Activated naive CD4-positive, alpha-beta T cell (primary cell): ENCODE measurements at places on chromosomes 16 and 17.

DNA sequence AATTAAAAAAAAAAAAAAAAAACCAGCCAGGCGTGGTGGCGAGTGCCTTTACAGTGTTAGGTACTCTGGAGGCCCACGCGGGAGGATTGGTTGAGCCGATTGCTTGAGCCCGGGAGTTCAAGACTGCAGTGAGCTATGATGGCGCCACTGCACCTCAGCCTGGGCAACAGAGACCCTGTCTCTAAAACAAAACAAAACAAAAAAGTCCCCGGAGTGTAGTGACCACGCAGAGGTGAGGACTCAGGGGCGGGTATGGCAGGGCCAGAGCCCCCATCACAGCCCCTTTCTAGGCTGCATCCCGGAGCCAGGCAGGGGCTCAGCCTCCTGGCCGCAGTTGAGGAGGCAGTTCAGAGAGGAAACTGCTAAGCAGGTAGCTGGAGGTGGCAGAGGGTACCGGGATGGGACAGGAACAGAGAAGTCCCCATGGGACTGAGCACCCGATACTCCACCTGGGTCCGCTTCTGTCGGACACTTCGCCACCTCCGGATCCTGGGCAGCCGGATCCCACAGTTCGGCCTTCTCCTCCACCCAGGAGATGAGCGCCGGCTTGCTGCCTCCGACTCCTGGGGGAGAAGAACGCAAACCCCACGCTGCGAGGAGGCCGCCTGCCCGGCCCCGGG lies 800 bp downstream of the ZNF747 start:
- DNase-seq: no peak

GRCh38 chr17:1013729-1014090 lies 16.8 kb downstream of the TIMM22 start:
- DNase-seq: no peak

GRCh38 chr17:42985225-42985624 lies 4.9 kb downstream of the RUNDC1 start:
- no peak for DNase-seq

GRCh38 chr16:84821728-84822689 lies 2.2 kb downstream of the CRISPLD2 start:
- DNase-seq: no peak

DNA sequence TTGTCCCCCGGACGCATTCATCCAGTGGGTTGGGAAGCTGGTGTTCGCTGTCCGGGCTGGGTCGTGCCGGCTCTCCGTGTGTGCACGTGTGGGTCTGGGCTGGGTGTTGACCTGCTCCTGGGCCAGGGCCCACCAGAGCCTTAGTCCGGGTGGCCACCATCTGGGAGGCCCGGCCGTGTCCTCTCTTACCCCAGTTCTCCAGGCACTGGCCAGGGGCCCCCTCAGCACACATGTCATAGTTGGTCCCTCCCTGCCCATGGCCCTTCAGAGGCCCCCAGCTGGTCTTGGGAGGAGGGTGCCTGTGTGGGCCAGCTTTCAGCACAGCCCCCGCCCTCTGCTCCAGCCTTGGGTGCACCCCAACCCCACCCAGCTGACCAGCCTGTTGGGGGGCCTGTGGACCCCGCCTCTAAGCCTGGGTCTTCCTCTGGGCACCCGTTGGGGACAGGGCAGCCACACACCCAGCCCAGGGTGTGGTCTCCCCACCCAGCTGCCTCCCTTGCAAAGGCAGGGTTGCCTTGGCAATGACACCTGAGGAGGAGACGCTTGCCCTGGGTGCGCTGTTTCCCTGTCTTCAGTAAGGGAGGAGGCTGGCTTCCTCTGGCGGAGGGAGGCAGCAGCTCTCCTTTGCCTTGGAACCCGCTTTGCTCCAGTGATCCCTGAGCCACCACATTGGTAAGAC lies 77.4 kb downstream of the JPH3 start:
- DNase-seq: no peak

DNA sequence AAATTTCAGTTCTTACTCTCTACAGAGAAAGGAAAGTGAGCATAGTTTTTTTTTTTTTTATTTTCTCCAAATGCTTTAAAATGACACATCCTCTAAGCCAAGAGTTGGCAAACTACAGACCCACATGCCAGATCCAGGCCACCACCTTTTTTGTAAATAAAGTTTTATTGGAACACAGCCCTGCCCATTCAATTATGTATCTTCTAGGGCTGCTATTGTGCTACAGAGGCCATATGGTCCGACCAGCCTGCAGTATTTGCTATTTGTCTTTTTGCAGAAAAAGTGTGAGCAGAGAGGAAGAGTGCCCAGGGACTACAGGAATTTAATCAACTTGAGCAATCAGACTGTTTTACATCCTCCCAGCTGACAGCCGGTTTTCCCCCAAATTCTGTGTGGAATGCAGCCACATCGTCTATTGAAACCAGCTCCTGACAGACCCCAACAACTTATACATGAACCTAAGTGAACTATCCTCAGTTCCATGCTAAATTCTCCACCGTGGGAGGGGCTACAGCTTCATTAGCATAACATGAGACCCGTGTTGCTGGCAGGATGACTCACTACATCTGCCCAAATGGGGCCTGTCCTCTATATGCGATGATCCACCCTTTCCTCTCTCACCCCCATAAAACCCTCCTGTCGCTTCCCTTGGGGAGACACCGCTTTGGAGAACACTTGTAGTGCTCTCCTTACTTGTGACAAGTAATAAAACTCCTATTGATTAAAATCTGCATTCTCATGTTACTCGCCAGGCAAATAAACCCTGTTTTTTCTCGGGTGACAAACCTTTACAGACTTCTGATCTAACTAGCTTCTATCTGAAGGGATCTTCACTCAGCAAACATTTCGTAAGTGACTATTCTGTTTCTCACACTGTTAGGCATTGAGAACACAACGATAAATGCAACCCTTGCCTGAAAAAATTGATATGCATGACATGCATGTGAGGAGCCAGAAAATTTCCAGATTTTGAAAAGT lies 149.4 kb upstream of the HS3ST3A1 start:
- DNase-seq: no peak

GRCh38 chr17:8225813-8226535 lies 15.6 kb upstream of the AURKB start:
- DNase-seq: peak; percentile 27

DNA sequence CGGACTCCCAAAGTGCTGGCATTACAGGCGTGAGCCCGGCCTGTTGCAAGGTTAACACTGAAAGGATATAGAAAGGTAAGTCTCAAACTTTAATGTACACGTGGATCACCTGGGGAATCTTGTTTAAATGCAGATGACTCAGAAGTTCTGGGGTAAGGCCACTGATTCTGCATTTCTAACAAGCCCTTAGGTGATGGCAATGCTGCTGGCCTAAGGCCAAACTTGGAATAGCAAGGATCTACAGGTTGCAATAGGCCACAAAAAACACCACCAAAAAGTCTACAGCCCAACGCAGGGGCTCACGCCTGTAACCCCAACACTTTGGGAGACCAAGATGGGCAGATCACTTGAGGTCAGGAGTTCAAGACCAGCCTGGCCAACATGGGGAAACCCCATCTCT lies 4.2 kb downstream of the CMTM4 start:
- no peak for DNase-seq

GRCh38 chr16:28068976-28069375 lies 5.5 kb upstream of the GSG1L start:
- no peak for DNase-seq

GRCh38 chr16:27248036-27248435 lies 20.5 kb downstream of the NSMCE1 start:
- no peak for DNase-seq

DNA sequence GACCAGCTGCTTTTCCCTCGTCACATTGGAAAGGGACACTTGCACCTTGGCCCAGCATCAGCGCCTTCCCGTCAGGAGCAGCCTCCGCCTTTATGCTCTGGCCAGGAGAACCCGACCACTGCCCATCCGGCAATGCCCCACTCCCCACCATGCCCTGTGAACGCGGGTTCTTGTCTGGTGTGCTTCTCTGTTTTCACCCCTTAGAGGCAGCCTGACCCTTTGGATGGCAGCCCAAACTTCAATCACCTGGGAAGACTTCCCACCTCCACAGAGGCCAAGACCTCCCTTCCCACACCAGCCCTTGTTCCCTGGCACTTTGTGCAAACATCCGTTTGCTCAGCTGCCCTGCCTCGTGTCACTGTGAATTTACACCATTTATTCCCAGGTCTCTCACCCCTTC lies 87.0 kb downstream of the DNAH17 start:
- DNase-seq: no peak

- no peak for DNase-seq
Observed at GRCh38 chr16:67651847-67652246, 6.9 kb downstream of the CARMIL2 start.

- DNase-seq: no peak
Observed at GRCh38 chr17:2688351-2689342, 22.9 kb downstream of the CLUH start.

DNA sequence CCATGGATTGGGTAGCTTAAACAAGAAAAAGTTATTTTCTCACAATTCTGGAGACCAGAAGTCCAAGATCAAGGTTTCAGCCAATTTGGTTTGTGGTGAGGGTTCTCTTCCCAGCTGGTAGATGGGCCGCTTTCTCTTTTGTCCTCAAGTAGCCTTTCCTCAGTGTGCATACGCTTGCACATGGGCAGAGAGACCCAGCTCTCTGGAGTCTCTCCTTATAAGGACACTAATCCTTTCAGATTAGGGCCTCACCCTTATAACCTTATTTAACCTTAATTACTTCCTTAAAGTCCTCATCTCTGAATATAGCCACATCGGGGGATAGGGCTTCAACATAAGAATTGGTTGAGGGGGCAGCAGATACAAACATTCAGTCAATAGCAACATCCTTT lies 68.4 kb upstream of the NLK start:
- DNase-seq: no peak

DNA sequence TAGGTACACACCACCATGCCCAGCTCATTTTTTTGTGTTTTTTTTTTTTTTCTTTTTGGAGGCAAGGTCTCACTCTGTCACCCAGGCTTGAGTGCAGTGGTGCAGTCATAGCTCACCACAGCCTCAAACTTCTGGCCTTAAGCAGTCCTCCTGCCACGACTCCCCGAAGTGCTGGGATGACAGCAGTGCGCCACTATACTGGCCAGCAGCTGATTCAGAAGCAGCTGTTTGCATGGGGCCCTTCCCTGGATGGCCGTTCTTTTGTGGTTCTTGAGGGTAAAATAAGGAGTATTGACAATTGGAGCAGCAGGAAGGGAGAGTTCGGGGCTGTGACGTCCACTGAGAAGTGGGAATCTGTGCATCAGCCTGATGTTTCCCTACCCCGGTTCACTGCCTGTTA lies 41.6 kb downstream of the KIAA0513 start:
- DNase-seq: no peak

DNA sequence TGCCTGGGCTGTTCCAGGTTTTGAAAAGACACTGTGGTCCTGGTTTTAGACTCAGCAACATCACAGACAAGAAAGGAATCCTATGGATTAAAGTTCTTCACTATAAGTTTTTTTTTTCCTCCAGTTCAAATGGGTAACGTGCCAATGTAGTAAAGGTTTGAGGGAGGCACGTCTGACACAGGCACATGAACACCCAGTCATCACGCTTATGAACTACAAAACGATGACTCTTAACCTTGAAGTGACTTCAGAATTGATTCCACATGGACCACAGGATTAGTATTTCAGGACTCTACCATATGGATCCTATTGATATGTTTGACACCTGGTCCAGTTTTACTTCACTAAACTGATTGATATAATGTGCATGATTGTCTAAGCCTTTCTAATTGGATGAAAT lies 2.3 kb downstream of the PRMT7 start:
- DNase-seq: no peak

GRCh38 chr16:53817812-53818550 lies 114.0 kb downstream of the FTO start:
- DNase-seq: no peak

DNA sequence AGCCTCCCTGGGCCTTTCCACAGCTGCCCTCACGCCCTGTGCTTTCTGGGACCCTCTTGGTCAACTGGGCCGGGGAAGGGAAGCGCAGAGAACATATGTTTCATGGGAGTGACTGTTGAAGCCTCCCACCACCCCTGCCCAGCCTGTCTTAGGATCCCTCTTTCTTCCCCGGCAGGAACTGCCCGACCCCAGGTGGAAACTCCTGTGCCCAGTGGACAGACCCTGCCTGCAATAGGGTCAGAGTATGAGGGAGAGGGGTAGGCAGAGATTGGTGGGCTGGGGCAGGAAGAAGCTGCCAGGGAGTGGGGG lies 10.5 kb downstream of the HEXIM2 start:
- DNase-seq: no peak
